ENCODE measurements at places on chromosomes 4 and X.
A peak's percentile ranks its signal among the peaks of the same experiment; 100 is the strongest.

DNA sequence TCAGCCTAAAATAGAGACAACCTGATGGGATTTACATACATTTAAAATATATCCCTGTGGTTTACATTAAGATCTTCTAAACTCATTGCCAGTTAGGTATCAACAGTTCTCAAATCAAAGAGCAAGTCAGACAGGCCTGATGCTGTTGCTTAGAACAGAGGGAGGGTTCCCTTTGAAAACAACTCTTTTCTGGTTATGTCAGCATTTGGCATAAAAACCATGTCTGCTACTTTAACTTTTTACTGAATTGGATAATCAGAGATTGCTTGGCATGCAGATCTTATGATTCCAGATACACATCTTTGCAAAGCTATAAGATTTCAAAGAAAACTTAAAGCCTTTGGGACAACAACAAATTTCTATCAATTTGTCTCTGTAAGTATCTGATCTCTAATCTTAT lies 140.8 kb downstream of the CPE start:
- DNase-seq: no peak

GRCh38 chr4:40121515-40121914 lies 64.9 kb downstream of the N4BP2 start:
- peak; percentile 16 for DNase-seq

- DNase-seq: no peak
These were observed 305.7 kb upstream of the BOD1L1 start for GRCh38 chr4:13933191-13933590.

DNA sequence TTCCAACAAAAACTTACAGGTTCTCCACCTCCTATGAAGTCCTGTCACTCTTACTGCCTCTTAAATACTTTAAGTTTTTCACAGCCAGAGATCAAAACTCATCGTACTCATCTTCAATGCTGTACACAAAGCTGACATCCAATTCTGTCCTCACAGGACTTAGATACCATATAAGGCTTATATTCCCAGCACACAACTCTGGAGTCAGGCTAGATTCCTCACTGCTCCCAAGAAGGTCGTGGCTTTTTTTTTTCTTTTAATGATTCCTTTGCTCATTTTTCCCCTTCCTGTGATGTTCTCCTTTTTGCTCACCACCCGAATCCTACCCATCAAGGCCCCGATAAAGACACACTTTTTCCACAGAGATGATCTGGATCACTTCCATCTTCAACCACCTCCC lies 914 bp downstream of the TRAPPC2 start:
- DNase-seq: no peak

GRCh38 chr4:12439633-12440305 lies 1011.1 kb upstream of the HS3ST1 start:
- no peak for DNase-seq

DNA sequence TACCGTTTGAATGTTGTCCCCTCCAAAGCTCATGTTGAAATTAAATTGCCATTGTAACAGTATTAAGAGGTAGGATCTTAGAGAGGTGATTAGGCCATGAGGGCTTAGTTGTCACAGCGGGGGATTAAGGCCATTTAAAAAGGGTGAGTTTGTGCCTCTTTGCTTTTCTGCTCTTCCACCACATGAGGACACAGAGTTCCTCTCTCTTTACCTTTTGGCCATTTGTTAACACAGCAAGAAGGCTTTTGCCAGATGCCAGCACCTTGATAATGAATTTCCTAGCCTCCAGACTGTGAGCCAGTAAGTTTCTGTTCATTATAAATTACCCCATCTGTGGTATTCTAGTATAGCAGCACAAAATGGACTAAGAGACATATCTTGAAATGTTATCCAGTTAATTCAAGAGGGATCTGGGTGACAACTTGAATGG lies 7.8 kb upstream of the HERC3 start:
- no peak for DNase-seq

DNA sequence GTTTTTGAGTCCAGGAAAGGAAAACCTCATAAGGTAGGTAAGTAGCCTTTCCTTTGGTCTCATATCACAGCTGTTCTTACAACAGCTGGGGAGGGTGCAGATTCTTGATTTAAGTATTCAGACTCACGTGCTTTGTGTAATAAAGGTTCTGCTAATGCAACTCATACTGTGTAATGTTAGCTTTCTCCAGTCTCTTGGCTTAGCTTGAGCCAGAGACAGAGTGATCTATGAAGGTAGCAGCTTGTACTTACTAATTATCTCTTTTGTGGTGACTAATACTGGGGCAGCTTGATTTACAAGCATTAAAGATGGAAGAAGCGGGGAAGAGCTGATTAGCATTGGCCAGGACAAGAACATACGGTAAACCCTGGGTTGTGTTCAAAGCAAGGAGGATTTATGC lies 80.3 kb downstream of the LNX1 start:
- no peak for DNase-seq

DNA sequence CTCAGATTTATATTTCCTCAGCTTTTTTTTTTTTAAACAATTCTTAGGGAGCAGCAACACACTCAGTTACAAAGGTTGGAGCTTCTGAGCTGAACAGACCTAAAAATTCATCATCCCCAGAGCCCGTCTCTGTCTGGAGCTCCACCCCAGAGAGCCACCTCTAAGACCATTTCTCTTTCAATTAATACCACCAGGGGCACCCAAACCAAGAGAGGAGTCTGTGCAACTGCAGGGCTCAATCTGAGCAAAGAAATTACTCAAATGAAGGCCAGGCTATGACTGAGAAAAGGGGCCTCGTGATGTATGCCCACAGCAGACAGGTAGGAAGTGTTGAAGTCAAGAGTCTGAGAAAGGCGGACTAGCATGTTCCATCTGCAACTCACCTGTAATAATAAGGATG lies 95.5 kb downstream of the C4orf51 start:
- DNase-seq: no peak

DNA sequence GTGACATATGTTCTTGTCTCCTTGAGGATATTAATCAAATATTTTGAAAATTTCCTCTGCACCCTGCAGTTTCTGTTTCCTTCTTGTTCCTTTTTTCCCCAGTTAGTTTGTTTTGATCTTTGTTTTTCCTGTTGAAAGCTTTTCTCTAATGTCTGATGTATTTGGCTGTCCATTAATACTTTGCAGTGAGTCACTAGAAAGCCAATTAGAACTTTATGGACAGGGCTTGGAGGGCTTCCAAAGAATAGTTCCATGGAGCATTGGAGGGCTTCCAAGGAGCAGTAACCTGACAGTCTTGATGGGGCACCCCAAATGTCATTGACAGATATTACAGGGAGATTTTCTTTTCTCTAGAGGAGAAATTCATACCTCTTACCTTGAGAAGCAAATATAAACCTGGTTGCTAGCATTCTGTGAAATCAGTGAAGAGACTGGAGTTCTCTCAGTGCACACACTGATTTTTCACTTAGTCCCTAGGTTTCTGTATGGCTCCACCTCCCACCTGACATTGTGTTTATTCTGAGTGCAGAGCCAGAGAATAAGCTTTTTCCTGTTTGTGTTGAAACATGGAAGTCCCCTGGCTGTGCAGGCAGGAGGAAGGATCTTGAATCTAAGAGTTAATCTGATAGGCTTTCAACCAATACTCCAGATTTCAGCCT lies 26.5 kb downstream of the SPARCL1 start:
- DNase-seq: no peak

DNA sequence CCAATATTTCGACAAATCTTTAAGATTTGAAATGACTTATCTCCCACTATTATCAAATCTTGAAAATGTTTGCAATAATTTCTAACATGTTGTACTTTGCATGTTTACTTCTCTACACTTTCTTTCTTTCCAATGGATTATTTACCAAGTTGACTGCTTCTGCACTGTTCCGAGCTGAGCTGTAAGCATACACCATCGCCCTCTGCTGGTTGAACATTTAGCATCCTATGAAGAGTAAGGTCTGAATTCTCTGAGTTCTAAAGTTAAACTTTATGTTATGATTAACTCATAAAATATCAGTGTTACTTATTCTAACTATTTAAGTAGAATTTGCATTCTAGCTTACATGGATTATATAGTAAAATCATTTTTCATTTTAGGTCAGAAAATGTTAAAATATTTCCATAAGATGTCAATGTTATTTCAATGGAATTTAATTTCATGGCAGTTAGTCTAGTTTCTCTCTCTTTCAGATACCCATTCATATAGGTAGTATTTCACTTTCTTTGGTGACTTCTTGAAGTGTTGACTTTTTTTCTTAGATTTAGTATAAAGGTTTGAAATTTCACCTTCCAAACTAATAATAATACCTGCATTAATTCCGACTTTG lies 137.4 kb downstream of the DKK2 start:
- DNase-seq: no peak

DNA sequence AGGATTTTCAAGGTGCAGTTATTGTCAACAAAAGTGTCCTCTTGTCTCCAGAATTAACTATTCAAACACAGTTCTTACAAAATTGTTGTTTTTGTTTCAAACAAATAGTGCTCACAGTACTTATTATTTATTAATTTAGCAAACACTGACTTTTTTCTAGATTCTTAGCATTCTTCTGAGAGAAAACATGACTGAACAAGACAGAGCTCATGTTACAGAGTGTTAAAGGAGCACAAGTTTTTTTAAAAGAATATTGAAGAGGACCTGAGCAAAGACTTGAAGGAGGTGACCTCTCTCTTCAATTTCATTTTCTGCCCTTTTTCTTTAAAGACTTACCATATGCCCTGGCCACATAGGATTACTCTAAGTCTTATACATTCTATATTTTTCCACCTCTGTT lies 2220.3 kb upstream of the AGA start:
- DNase-seq: no peak

DNA sequence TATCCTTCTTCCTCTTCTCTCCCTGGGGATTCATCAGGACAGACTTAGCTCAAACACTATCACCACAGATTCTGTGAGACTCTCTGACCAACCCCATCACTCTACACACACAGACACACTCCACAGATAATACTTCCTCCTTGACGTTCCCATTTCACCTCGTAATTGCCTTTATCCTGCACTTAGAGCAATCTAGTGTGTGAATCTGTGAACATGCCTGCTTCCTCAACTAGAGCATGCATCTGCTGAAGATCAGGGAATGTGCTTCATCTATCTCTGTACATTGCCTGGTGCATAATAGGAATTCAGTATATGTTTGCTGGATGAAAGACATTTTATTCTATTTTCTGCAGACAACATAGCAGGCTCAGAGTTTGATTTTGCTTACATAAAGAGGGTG lies 25.1 kb upstream of the HS6ST2 start:
- no peak for DNase-seq

DNA sequence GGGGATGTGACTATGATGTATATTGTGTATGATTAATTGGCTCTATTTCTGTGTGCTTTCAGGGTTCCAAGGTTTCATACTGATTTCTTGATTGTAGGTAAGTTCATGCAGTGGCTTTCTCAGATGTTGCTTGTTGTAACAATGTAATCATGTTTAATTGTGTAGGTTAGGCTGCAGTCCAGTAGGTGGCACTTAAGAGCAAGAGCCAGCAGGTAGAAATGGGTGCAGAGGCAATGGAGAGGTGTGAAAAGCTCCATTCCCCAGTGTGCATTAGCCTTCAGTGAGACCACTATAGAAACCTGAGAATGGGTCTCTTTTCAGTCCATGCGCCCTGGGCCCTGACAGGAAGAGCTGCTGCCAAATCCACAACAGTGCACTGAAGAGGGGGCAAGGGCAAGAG lies 28.2 kb downstream of the DCAF12L2 start:
- DNase-seq: no peak

Measured in CD4-positive, alpha-beta T cell treated with Interleukin-17A for 1 hour (primary cell).